Activated T-helper 17 cell treated with anti-CD3 and anti-CD28 coated beads, Interleukin-2, amount 50 U/mL, for 72 hours (primary cell): ENCODE measurements at places on chromosomes 1 and 21. TPM values are rescaled to one million over a fixed set of nuclear protein-coding genes. Genes with fewer than 3 reads are reported as not detected.
A peak's percentile ranks its signal among the peaks of the same experiment; 100 is the strongest.

- ATAC-seq: peak; percentile 1
Observed at GRCh38 chr1:180585994-180586359, 27.2 kb downstream of the OVAAL start.

The SPATA21 gene
- total RNA-seq: 0.08 TPM

DNA sequence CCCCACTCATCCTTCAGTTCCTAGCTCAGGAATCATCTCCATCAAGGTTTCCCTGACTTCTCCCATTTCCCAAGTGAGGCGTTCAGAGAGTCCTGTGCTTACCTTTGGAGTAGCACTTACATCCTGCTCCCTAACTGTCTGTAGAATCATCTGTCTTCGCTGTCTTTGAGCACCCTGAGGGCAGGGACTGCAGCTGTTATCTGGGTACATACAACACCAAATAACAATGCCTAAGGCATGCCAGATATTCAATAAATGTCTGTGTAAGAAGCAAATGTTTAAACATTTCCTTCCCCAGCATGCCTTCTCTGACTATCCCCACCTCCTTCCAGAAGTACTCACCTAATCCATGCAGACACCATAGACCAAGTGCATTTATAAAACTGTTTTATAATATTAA is 65.4 kb downstream of the JAK1 start:
- no peak for ATAC-seq

DNA sequence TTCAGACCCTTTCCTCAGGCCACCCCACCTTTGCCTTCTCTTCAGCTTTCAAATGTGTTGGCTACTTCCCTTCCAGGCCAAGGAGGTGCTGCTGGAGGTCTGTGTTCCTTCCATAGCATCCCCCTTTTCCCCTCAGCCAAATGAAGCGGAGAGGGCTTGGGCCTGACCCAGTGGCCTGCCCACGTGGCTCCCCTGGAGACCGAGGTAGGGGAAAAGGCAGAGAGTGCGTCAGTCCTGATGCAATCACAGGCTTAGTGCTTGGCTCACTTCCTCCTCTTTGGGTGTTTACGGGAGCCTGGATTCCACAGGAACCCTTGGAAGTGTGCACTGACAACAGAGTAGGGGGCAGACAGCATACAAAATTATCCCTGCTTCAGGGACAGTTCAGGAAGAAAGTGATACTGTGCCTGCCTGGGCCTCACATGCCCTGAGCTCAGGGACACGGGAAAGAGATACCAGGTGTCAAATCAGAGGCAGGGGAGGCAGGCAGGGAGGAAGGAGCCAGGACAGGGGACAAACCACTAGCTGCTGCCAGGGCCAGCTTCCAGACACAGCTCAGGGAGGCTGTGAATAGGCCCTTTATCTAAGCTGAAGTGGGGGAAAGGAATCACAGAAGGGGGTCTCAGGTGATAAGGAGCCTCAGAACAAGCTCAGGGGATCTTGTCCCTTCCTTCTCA is 16.6 kb upstream of the PTP4A2 start:
- ATAC-seq: no peak

DNA sequence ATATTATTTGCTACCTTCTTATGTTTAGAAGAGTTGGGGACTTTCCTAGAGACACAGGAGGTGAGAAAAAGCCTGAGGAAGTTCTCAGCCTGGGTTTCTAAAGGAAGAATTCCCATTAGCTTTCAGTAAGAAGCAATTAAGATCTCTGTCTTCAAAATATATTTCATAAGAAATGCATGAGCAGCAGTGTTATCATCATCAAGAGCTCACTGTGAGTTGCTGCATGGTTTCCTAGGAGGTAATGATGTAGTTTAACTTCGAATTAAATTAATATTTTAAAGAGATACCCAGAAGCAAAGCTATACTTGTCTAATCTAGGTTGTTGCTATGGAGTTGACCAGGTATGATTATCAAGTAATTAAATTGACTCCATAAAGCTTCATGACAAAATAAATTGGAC is 5.7 kb upstream of the POGZ start:
- no peak for ATAC-seq

The GJA8 gene
- total RNA-seq: not detected

- no peak for ATAC-seq
Observed at GRCh38 chr1:53376041-53376461, 48.2 kb upstream of the LRP8 start.

- ATAC-seq: no peak
Observed at GRCh38 chr1:225709101-225709500, 56.2 kb upstream of the ENAH start.

DNA sequence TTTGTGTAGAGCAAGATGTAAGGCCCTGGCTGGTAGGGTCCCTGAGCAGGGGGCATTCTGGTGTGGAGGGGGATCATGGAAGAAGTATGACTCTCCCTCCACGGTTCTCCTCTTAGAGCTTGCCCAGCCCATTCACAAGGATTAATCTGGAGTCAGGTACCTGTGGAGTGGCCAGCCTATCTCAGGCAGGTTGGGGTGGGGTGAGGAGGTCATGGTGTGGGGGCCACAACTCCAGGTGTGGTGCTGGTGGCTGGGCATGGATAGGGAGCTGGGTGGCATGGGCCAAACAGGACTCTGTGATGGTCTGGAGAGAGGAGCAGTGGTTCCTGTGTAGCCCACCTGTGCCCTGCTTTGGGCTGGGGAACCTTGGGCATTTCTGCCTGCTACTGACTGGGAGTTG is 32.3 kb downstream of the TMCC2 start:
- ATAC-seq: no peak

DNA sequence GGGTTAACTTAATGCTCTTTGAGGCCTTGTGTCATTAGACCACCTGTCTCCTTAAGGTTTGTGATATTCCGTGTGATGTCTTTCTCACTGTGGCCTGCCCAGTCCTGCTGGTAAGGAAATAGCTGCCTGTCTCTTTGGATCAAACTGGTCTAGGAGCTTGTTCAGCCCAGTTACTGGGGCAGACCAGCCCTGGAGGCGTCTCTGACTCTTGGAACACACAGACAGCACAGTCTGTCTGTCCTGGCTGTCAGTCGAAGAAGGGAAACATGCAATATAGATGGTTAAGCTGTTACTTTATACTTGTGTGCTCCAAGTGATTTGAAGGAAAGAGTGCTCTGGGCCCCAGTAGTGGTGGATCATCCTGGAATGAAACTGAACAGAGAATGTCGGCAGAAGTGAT is 20.4 kb downstream of the PBX1 start:
- ATAC-seq: no peak

GRCh38 chr1:29002792-29003191 is 88.4 kb downstream of the EPB41 start:
- no peak for ATAC-seq

DNA sequence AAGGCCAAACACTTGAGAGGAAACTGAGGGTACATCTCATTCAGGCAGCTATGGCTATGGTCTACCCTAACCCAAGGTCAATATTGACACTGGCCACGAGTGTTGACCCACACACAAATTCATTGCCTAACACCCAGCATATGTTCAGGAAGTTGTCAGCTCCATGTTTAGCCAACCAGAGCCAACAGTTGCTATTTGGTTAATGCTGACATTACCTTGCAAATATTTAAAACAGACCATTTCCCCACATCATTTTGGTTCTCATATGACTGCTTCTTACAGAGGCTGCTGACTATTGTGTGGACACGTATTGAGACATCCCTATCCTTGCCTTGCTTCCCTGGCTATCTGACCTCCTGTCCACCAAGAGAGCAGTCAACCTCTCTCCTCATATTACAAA is 97.3 kb downstream of the LMX1A start:
- no peak for ATAC-seq

DNA sequence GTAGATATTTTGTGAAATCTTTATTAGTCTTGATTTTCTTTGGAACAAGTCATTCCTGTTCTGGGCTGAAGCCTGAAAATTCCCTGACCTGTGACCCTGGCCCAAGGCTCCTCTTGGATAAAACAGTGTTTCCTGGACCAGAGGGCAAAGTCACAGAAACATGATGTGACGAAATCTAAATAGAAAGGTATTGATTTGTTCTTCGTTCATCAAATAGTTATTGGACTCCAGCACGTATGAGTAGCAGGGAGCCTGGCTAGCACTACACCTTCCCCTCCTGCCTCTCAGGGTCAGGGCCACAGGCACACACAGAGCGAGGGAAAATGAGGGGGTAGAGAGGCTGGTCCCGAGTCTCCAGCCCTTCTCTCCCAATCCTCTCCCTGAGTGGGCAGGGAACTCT is 1.7 kb upstream of the CLDN14 start:
- ATAC-seq: no peak

DNA sequence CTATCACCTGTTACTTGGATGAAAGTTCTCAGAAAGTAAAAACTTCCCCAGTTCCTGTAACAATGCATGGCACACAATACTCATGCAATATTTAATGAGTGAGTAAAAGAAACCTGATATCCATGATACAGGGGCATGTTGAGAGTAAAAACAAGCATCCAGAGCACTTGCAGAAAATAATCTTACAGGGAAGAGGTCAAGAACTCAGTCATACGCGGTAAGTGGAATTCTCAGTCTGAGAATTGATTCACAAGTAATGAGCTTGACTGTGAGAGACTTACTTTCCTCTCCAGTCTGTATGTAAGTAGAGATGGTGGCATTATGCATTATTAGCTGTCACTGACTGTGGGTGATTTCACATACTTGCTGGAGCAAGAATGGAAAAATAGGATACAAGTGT is 976.9 kb downstream of the BRINP3 start:
- no peak for ATAC-seq

GRCh38 chr1:240413732-240414131 is 198.2 kb downstream of the GREM2 start:
- ATAC-seq: no peak

DNA sequence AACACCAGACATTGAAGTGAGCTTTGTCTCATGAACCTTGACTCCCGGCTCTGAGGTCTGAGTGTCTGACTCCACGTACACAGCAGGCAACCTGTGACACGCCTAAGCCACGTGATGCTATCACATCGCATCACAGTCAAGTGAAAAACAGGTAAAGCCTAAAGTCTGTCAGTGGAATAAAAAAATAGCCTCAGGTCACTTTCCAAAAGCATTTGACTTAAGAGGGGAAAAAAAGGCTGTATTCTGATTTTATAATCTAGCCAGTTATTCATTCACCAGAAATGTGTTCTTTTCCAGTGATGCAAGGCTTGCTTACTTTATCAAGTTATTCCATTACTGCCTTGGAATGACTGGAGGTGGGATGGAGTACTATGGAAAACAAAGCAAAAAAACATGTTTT is 163.2 kb upstream of the HMCN1 start:
- ATAC-seq: no peak

- ATAC-seq: no peak
Observed at GRCh38 chr1:220341126-220341525, 68.9 kb upstream of the RAB3GAP2 start.

The H6PD gene
- total RNA-seq: 12.8 TPM

GRCh38 chr1:72439036-72439435 is 156.7 kb upstream of the NEGR1 start:
- no peak for ATAC-seq

- ATAC-seq: no peak
Observed at GRCh38 chr21:38691631-38692030, 114.1 kb upstream of the ETS2 start.

The AMIGO1 gene
- 1.2 TPM for total RNA-seq

The PDPN gene
- total RNA-seq: not detected

The OR2L5 gene
- total RNA-seq: 0.09 TPM

GRCh38 chr1:50700621-50701020 is 259.4 kb downstream of the FAF1 start:
- no peak for ATAC-seq

GRCh38 chr1:19006000-19006399 is 49.5 kb upstream of the IFFO2 start:
- no peak for ATAC-seq

The CFHR3 gene
- not detected for total RNA-seq

The OR2L13 gene
- total RNA-seq: not detected

DNA sequence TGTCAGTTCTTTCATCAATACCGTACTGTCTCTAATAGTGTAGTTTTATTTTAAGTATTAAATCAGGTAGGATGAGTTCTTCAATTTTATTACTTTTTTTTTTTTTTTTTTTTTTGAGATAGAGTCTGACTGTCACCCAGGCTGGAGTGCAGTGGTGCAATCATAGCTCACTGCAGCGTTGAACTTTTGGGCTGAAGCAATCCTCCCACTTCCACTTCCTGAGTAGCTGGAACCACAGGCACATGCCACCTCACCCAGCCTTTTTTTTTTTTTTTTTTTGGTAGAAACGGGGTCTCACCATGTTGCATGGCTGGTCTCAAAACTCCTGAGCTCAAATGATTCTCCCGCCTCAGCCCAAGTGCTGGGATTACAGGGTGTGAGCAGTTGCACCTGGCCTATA is 44.3 kb downstream of the INAVA start:
- no peak for ATAC-seq

DNA sequence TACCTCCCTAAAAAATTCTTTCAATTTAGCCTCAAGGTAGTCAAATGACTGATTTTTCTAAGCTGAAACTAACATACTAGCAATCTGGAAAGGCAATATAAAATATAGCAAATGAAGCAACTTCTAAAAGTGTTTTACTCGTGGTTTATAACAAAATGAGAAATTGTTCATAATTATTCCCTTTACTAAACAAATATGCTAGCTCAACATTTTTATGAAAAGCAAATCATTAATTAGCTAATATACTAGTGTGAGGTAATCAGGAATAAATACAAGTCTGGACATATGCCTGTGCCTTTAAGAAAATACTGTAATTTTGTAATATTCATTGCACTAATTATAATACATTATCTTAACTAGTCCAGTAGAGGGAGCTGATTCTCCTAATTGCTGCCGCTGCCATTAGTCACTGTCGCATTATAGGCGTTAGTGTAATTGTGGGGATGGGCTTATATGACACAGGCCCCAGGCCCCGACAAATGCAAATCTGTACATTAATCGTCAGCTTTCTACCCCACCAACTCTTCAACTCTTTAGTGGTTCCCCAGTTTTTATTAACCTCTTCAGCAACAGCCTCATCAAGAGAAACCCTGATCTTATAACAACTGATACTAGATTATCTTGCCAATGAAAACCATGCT is 160.9 kb downstream of the GABPA start:
- ATAC-seq: peak; percentile 59

GRCh38 chr1:164725401-164725800 is 166.4 kb downstream of the PBX1 start:
- no peak for ATAC-seq

The OR2T11 gene
- not detected for total RNA-seq

GRCh38 chr1:82991569-82991968 is 1007.4 kb downstream of the TTLL7 start:
- ATAC-seq: no peak

DNA sequence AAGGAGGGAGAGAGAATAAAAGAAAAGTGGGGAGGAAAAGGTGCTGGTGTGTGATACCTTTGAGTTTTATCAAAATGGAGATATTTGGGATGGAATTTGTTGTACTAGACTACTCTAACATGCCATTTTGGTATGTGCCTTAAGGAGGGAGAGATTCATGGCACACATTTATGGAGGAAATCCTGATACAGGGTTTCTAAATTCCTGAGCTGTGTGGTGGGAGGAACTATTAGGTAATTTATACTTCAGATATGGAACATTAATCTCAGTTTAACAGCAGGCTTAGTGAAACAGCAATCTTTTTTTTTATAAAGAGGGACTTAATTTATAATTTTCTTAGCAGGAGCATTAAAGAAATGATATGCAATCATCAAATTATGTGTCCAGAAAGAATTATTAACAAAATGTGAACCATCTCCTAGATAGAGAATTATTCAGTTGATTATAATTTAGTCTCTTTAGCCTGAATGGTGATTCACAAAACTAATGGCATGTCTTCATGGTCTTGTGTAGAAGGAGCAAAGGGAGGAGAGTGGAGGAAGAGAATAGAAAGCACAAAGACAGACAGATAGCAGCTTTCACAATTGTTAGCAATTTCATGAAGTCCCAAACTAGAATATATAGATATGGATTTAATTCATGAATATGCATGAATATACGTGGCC is 301.6 kb downstream of the HLX start:
- no peak for ATAC-seq

GRCh38 chr1:245512980-245513578 is 358.3 kb downstream of the KIF26B start:
- no peak for ATAC-seq

The TUT4 gene
- 66.6 TPM for total RNA-seq
